ENCODE measurements at places on chromosomes 3 and 15.

DNA sequence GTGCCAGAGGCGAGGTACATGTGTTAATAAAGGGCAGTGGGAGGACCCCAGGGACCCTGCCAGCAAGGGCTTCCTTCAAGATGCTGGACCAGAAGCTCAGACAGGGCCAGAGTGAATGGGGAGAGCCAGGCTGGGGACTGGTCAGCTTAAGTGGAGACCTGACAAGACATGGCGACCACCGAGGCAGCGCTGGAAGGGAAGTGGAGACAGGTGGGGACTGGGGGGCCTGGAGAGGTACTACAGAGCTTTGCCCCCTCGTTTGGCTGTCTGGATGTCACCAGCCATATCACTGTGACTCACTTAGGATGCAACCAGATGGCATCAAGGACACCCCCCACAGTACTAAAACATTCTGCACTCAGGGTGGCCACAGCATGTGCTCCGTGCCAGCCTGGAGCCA lies 97.9 kb downstream of the ADCY5 start:
- DNase-seq: no peak

GRCh38 chr15:66704019-66704802 lies 2.2 kb downstream of the SMAD6 start:
- no peak for DNase-seq

GRCh38 chr3:172606021-172606420 lies 82.8 kb upstream of the TNFSF10 start:
- peak; percentile 50 for DNase-seq

- no peak for DNase-seq
Observed at GRCh38 chr3:155363690-155364070, 70.2 kb upstream of the STRIT1 start.
